Inflammatory macrophage treated with lipopolysaccharide for 1 hour (primary cell): ENCODE measurements at places on chromosomes 1 and 21.

DNA sequence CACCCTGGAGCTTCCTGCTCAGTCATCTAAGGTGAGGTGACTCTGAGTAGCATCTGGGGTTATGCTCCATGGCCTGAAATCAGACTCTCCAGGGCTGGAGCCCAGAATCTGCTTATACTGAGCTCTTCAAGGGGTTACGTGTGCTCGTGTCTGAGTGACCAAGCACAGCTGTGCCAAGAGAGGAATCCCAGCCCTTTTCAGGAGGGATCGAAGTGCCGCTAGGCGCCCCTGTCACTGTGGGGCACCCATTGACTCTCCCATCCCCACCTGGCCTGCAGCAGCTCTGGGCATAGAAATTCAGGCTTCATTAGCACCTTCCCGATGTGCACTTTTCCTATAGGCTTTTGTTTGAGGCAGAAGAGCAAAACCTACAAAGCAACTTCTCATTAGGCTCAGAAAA, 13.8 kb downstream of the VASH2 start:
- DNase-seq = no peak

- DNase-seq = no peak
These were observed 15.4 kb downstream of the SLX9 start for GRCh38 chr21:44955141-44955797.

GRCh38 chr1:22139817-22140216, 3.1 kb downstream of the WNT4 start:
- no peak for DNase-seq

DNA sequence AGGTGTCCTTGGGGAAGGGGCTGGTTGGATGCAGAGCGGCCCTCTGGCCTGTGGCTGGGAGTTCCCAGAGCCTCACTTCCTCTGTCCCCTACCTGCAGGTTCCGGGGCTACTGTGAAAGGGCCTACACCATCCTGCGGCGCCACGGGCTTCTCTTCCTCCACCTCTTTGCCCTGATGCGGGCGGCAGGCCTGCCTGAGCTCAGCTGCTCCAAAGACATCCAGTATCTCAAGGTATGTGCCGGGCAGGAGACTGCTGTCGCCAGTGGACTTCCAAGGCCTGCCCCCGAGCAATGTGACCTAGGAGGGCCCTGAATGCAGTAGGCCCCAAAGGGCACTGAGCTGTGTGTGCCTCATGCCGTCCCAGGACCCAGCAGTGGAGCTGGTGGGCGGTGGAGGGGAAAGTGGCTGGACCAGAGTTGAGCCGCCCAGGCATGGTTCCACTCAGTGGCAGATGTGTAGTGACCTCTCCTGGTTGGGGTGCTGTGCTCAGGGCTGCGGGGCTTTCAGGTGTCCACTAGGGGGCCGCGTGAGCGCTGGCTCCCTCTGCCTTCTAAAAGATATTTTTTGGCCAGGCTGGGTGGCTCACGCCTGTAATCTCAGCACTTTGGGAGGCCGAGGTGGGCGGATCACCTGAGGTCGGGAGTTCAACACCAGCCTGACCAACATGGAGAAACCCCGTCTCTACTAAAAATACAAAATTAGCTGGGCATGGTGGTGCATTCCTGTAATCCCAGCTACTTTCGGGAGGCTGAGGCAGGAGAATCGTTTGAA, 73.4 kb downstream of the PIK3CD start:
- peak; percentile 54 for DNase-seq

- peak; percentile 62 for DNase-seq
These were observed 954 bp downstream of the MYOG start for GRCh38 chr1:203084588-203085527.

DNA sequence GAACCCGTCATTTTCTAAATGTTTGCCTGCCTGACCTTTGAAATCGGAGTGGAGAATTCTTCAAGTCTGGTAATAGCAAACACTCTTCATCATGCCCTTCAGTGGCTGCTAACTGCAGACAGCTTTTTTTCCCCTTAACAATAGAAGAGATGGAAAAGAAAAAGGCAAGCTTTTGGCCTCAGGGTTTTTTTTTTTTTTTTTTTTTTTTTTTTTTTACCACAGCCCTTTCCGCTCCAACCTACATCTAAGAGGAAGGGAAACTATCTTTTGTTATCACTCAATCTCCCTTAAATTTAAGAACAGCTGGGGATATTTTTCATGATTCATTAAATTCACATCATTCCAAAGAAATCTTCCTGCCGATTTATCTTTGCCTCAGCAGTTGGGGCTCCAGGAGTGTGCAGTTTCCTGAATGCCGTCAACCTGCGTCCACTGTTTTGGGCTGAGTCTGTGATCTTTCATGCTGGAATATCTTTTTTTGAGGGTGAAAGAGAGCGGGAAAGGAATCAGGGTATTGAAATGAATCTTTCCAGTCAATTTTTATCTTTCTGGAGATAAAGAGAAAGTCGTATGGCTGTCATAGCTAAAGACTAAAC, 144.5 kb upstream of the SMYD2 start:
- DNase-seq = no peak

- DNase-seq = no peak
These were observed 6.3 kb upstream of the POU3F1 start for GRCh38 chr1:38052750-38053415.

- DNase-seq = no peak
These were observed 38.7 kb upstream of the IPO9 start for GRCh38 chr1:201790261-201790660.

- peak; percentile 89 for DNase-seq
These were observed 11.1 kb upstream of the ARHGEF2 start for GRCh38 chr1:155989242-155990004.

GRCh38 chr1:18547460-18547859, 66.7 kb downstream of the KLHDC7A start:
- no peak for DNase-seq

GRCh38 chr1:42316292-42316691, 18.7 kb downstream of the FOXJ3 start:
- DNase-seq = no peak

DNA sequence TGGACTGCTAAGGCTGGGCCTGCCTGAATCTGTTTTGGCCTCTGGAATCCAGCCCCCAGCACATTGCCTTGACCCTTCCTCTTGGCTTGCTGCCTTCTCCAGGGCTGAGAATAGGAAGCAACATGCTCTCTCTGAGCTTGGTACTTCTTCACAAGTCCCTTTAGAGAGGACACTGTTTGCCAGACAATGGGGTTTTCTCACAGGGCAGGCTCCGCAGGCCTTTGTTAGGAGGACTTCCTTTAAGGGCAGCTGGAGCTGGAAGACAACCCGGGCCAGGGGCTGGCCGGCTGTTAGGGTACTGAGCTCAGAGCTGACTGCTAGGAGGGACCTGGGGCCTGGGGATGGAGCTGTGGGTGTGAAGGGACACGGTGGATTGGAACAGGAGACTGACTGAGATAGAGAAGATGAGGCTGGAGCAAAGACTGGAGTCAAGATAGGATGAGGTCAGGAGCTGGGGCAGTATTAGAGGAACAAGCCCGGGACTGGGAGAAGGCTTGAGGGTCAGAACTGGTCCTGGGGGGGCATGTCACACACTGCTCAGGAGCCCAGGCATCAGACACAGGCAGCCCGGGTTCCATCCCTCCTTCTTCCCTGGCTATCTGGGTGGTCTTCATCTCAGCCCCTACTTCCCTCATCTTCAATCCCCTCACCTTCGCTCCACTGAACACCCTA, 5.4 kb upstream of the ALPL start:
- no peak for DNase-seq
